A172 (cell line): ENCODE measurements at places on chromosomes 1 and 21. TPM values are rescaled to one million over a fixed set of nuclear protein-coding genes. Genes with fewer than 3 reads are reported as not detected.

The RAD54L gene
- 8.5 and 10.5 TPM in 2 replicates for total RNA-seq

The OR6K3 gene
- total RNA-seq = not detected in 2 replicates

The SERPINC1 gene
- not detected in 2 replicates for total RNA-seq

- DNase-seq = no peak
Measured at GRCh38 chr1:18444563-18444962, 36.2 kb upstream of the KLHDC7A start.

- no peak for DNase-seq
Measured at GRCh38 chr1:79663916-79664315, 657.4 kb upstream of the ADGRL4 start.

- DNase-seq = no peak
Measured at GRCh38 chr1:156420205-156421061, 51.4 kb downstream of the RHBG start.

- peak; percentile 84 for DNase-seq
Measured at GRCh38 chr1:51567653-51568052, 48.6 kb upstream of the EPS15 start.

DNA sequence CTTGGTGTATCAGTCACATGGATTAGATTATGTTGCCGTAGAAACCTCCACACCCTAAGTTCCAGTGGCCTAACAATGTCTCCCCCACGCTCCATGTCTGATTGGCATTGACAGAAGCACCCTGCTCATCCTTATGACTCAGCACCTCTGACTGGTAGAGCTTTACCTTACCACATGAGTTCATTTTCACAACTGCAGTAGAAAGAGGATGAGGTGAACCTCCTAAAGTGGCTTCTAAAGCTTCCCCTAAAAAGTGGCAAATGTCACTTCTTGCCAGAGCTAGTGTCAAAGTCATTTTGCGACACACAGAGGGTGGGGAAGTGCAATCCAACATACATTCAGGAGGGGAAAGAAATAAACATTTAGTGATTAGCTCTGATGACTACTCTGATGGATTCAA is 30.6 kb upstream of the LYPD8 start:
- DNase-seq = peak; percentile 16

DNA sequence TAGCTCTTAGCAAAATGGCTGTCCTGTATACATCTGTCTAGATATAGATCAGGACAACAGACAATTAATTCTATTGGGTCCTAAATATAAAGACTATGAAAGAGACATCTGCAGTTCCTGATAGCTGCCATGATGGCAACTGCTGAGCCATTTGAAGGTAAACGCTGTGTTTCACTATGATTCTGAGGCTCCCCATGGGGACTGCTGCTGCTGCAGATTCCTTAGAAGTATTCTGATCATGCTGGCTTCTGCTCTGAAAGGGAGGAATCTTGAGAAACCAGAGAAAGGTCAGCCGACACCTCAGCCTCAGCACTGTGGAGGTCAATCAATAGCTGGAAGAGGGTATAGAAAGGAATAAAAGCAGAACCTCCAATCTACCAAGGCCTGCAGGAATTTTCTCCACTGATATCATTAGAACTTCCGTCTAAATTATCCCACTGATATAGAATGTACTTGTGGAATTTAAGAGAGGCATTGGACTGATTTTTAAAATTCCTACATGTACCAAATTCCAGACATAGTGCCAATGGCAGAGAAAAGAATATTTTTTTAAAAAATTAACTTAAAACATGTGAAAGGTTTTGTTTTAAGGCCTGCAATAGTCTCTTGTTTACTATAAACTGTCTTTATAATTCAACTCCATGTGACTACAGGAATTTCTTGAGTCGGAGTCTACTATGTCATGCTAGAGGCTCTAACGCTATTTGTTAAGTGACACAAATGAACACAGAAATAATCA is 53.2 kb downstream of the DDAH1 start:
- no peak for DNase-seq

GRCh38 chr21:34148419-34148804 is 75.0 kb downstream of the MRPS6 start:
- no peak for DNase-seq

DNA sequence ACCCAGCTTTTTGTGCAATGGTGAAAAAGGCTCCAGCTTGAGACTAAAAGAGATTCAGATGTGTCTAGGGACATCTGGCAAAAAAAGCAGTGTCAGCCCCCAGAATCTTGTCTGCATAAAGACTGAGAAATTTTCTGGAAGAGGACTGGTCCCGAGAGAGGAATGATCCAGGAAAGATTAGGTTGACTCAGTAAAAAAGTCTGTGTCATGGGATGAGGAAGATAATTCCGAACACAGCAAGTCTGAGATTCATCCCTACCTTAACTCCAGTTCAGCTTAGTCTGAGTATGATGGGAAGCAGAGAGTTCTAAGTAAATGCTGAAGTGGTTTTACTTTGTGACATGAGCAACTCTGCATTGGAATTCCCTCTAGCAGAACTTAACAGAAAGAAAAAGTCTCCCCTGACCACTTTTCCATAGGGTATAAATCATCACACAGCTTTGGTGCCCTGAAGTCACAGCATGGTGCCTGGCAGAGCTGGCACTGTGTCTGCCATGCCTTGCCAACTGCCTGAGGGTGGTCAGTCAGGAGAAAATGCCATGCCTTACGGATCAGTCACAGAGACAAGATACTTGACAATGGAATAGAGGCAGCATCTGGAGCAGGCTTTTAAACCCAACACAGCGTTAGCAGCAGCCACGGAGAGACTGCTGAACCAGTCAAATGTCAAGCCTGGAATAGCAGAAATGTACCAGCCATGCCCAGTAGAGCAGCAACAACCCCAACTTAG is 153.4 kb downstream of the ZC3H11B start:
- DNase-seq = no peak

- no peak for DNase-seq
Measured at GRCh38 chr1:80359666-80360065, 1353.1 kb upstream of the ADGRL4 start.

GRCh38 chr1:93114391-93114790 is 35.3 kb downstream of the MTF2 start:
- no peak for DNase-seq

GRCh38 chr1:40927781-40928180 is 51.7 kb upstream of the CTPS1 start:
- DNase-seq = no peak

GRCh38 chr1:153340356-153340755 is 8.3 kb downstream of the PGLYRP4 start:
- DNase-seq = no peak
